Right lung (tissue), 10 donors: ENCODE measurements at places on chromosomes 3 and 15. TPM values are rescaled to one million over a fixed set of nuclear protein-coding genes. Genes with fewer than 3 reads are reported as not detected.

Gene SLC12A1
- 0.66 TPM for polyA plus RNA-seq

Gene HRG
- 0.09 TPM for polyA plus RNA-seq

Gene RARB
- polyA plus RNA-seq: 24.8 TPM

Gene CISH
- 22.6 TPM for polyA plus RNA-seq

Gene GOLGA8S
- 2.5 TPM for polyA plus RNA-seq

Gene POTEB3
- polyA plus RNA-seq: not detected

Gene MYLK
- polyA plus RNA-seq: 513 TPM

Gene ZPLD1
- not detected for polyA plus RNA-seq

Gene SKOR1
- 0.28 TPM for polyA plus RNA-seq

Gene ESYT3
- 23.2 TPM for polyA plus RNA-seq

Gene TMEM158
- polyA plus RNA-seq: 3.4 TPM

Gene CNTN6
- 9.5 TPM for polyA plus RNA-seq

Gene FETUB
- polyA plus RNA-seq: 0.33 TPM

Gene SLMAP
- 48.4 TPM for polyA plus RNA-seq

Gene ZBED2
- polyA plus RNA-seq: 0.20 TPM

Gene SEMA3B
- 29.6 TPM for polyA plus RNA-seq

Gene EXOSC7
- polyA plus RNA-seq: 63.1 TPM

Gene UROC1
- polyA plus RNA-seq: 0.17 TPM

Gene SHC4
- 1.2 TPM for polyA plus RNA-seq

Gene ATP13A4
- polyA plus RNA-seq: 62.3 TPM

Gene RETNLB
- not detected for polyA plus RNA-seq

Gene SPATA12
- not detected for polyA plus RNA-seq

Gene ZNF385D
- 20.1 TPM for polyA plus RNA-seq

Gene PTH1R
- 136 TPM for polyA plus RNA-seq

Gene HDC
- 0.47 TPM for polyA plus RNA-seq

Gene IDH2
- 152 TPM for polyA plus RNA-seq

Gene CADM2
- 1.0 TPM for polyA plus RNA-seq

Gene CYP8B1
- 0.21 TPM for polyA plus RNA-seq

Gene CXCR6
- 0.40 TPM for polyA plus RNA-seq

Gene GOLGA8H
- polyA plus RNA-seq: 1.2 TPM
